Right renal pelvis (tissue), 4 donors: ENCODE measurements at places on chromosomes 2 and 18.

DNA sequence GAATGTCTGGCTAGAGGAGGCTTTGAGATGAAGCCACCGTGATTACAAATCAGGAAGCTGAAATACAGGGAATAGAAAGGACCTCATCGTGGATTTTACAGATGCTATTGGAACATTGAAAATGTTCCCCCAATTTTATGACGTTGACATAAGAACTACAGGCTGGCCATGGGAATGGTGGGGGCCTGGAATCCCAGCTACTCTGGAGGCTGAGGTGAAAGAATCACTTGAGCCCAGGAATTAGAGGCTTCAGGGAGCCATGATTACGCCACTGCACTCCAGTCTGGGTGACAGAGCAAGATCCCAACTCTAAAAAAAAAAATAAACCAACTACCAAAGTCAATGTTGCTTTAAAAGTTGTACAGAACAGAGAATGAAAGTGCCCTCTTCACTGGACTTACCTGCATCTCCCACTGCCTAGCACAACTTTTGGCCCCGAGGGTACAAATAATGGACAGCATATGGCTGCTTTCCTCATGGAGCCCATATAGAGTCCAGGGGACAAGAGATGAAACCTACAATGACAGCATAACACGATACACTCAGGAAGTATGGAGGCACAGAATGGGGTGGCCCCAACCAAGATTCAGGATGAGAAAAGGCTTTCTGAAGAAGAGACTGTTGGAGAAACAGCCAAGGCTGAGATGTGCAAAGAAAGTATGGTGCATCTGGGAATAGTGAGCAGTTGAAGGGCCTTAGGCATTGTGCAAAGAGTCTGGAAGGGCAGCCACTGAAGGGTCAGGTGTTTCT is 254.8 kb downstream of the MYCN start:
- DNase-seq: no peak

DNA sequence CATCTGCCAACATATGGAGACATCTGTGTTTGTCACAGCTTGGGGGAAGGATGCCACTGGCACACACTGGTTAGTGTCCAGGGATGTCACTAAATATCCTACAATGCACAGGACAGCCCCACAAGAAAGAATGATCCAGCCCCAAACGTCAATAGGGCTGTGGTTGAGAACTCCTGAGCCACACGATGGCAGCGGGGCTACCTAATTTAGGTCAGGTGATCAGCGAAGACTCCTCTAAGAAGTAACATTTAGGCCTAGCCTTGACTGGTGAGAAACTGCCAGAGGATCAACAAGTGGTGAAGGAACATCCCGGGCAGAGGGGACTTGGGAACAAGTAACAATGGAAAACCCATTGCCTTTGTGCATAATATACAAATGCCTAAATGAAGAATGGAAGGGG is 5.0 kb upstream of the TGIF1 start:
- no peak for DNase-seq

GRCh38 chr2:239662413-239663120 is 261.7 kb upstream of the HDAC4 start:
- DNase-seq: no peak

DNA sequence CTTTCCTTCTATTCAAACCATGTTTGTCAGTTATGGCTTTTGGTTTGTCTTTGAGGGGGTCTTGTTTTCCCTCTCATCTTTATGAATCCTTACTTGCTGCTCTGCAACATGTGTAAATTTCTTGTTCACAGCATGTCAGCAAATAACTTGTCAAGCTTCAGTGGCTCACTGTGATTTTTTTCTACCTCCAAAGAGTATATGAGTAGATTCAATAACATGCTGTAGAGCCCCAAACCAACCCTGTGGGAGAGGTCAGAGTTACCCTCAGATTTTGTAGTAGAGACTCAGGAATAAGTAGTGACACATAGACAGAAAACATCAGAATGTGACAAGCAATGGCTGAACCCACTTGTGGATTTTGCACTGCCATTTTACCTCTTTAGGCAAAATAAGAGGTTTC is 121.6 kb downstream of the PLCL1 start:
- DNase-seq: no peak

DNA sequence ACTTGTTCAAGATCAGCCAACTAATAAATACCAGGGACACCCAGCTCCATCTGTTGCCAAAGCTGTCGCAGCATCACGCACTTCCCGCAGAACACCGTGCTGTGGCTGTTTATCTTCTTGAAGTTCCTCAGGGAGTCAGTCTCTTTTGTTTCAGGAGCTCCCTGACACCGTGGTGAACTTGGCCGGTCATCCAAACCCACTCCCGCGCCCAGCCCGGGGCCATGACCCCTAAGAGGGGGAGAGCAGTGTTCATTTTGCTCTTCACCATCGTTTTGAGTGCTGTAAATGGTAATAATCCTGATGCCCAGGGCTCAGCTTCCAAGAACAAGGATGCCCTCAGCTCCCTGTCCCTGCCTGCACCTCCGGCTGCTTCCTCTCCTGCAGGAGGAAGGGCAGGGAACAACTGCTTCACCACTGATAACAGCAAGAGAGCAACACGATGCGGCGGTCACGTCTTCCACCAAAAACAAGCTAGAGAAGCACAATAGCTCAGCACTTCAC is 131.4 kb downstream of the SEPTIN10 start:
- no peak for DNase-seq

GRCh38 chr2:176174382-176174823 is 14.1 kb upstream of the HOXD1 start:
- no peak for DNase-seq

DNA sequence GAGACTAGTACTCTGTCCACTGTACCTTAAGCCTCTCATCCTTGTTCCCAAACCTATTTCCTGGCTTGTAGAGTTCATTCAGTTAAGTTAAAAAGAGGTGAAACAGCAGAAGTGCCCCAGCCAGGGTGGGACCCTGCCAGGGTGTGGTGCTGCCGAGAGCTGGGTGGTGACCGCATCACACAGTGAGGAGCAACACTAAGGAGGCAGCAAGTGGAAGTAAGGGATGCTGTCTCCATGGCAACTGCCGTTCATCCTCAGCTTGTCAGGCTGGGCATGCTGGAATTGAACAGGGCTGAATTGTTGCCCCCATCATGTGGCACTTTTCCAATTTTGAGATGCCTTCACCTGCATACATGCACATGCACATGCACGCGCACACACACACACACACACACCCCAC is 77.0 kb downstream of the VSNL1 start:
- DNase-seq: no peak

GRCh38 chr18:56532176-56532840 is 106.1 kb downstream of the TXNL1 start:
- no peak for DNase-seq

DNA sequence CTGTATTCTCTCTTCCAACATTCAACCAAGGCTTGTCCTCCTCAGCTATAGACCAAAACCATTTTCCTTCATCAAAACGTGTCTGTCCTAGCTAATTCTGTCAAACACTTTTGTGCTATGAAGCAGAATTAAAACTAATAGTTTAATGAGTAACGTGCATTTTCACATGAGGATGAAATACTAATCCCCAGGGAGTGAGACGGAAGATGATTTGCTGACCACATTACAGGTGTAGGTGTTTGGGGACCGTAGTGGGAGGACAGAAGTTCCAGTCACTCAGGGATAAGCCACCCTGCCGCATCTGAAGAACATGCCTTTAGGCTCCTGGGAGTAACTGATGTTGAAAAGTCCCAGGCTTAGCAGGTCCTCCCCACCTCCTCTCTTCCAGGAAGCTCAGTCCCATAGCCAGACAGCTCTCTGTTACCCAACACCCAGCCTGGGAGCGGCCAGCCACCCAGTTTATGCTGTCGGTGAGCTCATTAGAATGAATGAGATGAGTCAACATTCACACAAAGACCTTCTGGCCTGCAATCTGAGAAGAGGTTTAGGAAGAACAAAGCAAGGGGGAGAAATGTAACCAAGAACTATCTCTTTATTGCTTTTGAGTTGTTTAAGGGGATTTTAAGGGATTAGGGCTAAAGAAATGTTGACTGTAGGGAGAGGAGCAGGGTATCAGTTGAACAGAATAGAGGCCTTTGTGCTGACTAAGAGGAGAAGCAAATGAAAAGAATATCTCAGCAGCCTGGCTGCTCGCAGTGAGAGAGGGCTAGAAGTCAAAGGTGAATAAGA is 122.5 kb downstream of the FOXI3 start:
- no peak for DNase-seq

GRCh38 chr2:101858910-101859309 is 132.8 kb upstream of the IL1R2 start:
- no peak for DNase-seq

GRCh38 chr2:158317642-158318041 is 138.9 kb downstream of the CCDC148 start:
- no peak for DNase-seq

- DNase-seq: no peak
Measured at GRCh38 chr18:23903971-23904370, 110.6 kb upstream of the TTC39C start.

DNA sequence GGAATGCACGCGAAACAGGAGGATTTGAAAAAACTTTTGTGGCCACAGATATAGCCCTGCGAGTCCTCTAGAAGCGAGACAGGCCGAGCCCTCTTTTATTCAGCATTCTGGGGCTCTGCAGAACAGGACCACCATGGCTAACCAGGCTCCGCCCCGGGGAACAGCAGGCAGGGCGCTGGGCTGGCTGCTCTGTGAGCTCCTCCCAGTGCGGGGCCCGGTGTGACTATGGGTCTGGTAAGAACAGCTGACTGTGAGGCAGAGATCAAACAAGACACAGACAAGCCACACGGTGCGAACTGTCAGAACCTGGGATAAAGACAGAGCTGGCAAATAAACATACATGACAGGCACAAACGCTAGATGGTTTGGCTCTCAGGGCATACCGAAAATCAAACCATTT is 15.5 kb downstream of the PXDN start:
- no peak for DNase-seq
